Fibroblast of pulmonary artery (primary cell): ENCODE measurements at places on chromosomes 3 and 15.

DNA sequence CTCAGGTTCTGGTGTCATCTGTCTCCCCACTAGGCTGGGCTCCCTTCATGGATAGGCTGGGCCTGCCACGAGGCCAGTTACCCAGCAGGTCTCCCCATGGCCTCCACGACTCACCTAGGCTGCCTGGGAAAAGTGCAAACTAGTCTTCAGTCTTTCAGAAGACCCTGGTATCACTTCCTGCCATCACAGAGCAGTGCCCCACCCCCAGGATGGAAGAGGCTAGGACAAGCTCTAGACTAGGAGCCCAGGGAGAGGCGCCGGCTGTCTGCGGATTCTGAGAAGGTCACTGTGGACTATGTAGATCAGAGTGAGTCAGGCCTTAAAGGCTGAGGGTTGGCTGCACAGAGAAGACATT is 63.7 kb downstream of the CORO2B start:
- no peak for DNase-seq

DNA sequence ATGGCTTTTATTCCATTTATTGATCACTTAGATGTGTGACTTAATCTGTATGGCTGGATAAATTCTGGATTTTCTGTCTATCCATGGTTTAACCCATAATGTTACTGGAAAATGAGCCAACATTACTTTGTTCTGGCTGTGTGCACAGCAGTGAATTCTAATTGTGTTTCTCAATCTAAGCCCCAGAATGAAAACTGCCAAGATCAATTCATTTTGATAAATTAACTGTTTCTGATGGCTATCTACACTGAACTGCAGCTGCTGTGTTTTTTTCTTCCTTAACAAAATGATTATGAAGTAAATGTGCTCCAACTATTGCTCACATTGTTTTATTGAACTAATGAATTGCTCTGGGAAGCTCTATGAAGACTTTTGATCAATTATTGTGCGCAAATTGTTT is 35.7 kb upstream of the CPB1 start:
- DNase-seq = no peak

GRCh38 chr15:68504681-68505170 is 72.8 kb upstream of the ITGA11 start:
- DNase-seq = no peak

- DNase-seq = no peak
Measured at GRCh38 chr15:100196326-100197058, 145.3 kb downstream of the ADAMTS17 start.

- DNase-seq = no peak
Measured at GRCh38 chr3:87207460-87207859, 19.6 kb upstream of the CHMP2B start.

GRCh38 chr15:89367485-89368451 is 33.1 kb upstream of the POLG start:
- no peak for DNase-seq

GRCh38 chr3:100912976-100913545 is 80.2 kb downstream of the ABI3BP start:
- DNase-seq = no peak

- no peak for DNase-seq
Measured at GRCh38 chr15:78054966-78055365, 22.5 kb downstream of the TBC1D2B start.

- no peak for DNase-seq
Measured at GRCh38 chr3:196220587-196220986, 4.3 kb downstream of the SLC51A start.

DNA sequence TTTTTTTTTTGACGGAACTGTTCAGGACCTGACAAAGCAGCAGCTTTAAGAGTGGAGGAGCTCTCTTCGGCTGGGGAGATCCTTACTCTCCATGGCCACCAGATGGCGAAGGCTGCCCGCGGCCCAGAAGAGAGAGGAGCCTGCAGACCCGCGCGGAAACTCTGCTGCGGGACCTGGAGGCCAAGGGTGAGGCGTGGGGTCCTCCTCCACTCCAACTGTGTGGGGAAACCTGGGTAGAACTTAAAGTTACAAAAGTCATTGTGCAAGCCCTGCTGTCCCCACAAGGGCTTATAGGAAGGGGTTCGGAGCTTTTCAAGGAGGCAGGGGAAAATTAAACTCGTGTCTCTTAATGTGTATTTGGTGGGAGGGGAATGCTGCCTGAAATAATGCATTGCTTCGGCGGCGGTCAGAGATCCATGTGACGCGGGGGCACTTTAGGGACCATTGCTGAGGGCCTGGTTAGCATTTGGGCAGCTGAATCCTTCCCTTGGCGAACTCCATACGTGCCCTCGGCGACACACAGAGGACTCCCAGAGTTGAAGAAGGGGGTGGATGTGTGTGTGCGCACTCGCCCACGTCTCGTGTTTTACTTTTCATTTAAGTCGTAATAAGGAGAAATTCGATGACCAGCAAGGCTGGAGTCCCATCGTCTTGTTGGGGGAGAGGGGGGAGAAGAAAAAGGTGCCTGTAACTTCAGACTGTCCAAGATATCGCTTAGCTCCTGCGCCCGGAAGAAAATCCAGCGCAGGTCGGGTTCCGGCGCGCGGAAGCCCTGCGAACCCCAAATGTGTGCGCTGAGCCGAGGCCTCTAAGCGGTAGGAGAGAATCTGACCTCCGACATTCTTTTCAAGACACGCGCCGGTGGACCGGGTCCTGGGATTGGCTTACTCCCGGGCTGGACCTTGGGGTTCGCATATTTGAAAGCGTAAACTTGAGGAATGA is 9.7 kb downstream of the EOMES start:
- peak; percentile 87 for DNase-seq

DNA sequence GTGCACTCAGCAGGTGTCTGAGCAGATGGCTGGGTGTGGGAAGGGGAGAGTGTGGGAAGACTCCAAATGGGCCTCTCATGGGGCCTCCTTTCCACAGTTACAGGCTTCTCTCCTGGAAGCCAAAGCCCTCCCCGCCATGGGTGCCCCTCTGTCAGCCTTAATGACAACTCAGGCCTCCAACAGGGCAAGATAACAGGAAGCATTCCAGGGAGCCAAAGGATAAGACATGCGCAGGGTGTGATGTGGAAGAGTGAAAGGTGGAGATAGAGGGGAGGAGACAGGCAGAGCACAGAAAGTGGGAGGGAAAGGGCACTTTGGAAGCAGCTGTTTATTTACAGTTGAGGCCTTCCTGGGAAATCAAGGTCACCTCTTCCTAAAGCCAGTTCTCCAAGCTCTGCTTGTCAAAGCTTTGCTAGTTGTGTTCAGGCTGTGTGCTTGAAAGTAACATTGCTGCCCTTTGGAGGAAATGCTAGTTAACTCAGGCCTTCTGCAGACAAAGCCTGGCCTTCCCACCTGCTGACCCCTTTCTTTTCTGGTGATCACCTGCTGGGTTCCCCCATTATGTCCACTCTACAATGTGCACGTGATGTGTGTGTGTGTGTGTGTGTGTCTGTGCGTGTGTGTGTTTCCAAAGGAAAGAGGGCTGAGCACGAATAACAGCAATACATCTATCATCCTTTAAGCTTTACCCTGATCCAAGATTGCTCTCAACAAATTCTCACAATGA is 35.2 kb upstream of the SMAD3 start:
- no peak for DNase-seq

DNA sequence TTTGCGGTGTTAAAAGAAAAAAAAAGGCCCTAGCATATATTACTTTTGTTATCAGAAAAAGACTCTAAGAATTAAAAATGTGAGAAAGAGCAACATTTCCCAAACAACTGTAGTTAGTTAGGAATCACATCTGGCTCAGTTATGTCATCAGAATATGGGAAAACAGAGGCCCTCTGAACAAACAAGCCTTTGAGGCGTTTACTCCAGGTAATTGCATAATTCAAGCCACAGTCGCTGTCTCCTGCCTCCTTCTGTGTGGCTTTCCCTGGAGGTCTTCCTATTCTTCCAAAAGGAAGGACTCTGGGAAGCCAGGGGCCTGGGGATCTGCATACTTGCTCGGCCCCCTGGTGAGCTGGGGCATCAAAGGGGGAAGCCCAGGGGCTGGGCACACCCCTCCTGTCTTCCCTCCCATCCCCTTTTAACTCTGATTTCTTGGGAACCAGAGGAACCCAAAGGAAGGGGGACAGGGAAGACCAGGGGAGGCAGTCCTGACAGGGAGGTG is 3.7 kb upstream of the FAM107A start:
- DNase-seq = peak; percentile 29

DNA sequence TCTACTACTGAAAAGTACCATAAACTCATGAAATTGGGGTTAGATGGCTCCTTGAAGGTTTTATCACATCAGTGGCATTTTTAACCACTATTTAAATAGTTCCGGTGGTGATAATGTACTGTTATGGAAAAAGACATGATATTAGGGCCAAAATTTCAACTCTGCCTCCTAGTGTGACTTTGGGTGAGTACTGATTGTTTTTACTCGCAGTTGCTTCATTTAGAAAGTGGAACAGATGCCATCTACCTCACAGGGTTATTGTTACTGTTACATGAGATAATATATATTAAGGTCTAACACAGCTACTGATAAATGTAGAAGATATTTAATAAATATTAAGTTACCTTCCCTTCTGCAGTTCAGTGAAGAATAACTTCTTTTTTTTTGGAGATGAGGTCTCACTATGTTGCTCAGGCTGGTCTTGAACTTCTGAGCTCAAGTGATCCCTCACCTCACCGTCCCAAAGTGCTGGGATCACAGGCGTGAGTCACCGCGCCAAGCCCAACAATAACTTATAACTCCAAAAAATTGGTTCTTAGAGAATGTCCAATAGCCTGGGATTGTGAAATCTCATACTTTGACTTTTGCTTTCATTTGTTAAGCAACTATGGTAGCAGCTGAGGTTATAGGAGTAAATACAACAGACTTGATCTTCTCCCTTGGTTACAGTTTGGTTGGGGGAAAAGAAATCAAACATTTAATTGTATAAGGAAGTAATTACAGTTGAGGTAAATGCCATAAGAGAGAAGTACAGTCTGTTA is 48.3 kb downstream of the MEF2A start:
- peak; percentile 73 for DNase-seq

- no peak for DNase-seq
Measured at GRCh38 chr3:104526901-104527401, 839.8 kb upstream of the ALCAM start.

GRCh38 chr3:31191354-31191753 is 296.9 kb upstream of the GADL1 start:
- DNase-seq = no peak

- peak; percentile 90 for DNase-seq
Measured at GRCh38 chr3:172646439-172647015, 64.3 kb downstream of the NCEH1 start.

GRCh38 chr3:105233010-105233409 is 133.7 kb upstream of the ALCAM start:
- DNase-seq = peak; percentile 18

- DNase-seq = no peak
Measured at GRCh38 chr3:67733269-67733950, 79.0 kb upstream of the SUCLG2 start.

- DNase-seq = no peak
Measured at GRCh38 chr3:193803288-193803687, 210.3 kb downstream of the OPA1 start.

DNA sequence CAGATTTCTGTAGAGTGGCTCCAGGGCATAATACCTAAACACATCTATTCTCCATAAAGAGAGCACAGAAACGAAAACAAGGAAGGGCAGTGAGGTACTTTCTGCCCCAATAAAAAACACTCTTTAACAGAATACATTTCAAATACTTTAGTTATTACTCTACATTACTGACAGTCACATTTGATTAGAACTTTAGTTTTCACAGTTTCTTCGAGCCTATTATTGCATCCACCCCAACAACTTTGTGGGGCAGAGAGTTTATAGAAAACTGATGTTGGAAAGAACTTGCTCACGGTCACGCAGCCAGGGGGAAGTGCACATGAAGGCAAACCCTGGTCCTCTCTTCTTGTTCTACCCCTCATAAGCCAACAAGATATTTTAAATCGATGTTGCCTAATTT is 9.0 kb downstream of the VPS39 start:
- DNase-seq = no peak

GRCh38 chr3:101063401-101063800 is 70.2 kb upstream of the ABI3BP start:
- no peak for DNase-seq

- DNase-seq = no peak
Measured at GRCh38 chr3:107308716-107309115, 68.5 kb upstream of the CCDC54 start.

DNA sequence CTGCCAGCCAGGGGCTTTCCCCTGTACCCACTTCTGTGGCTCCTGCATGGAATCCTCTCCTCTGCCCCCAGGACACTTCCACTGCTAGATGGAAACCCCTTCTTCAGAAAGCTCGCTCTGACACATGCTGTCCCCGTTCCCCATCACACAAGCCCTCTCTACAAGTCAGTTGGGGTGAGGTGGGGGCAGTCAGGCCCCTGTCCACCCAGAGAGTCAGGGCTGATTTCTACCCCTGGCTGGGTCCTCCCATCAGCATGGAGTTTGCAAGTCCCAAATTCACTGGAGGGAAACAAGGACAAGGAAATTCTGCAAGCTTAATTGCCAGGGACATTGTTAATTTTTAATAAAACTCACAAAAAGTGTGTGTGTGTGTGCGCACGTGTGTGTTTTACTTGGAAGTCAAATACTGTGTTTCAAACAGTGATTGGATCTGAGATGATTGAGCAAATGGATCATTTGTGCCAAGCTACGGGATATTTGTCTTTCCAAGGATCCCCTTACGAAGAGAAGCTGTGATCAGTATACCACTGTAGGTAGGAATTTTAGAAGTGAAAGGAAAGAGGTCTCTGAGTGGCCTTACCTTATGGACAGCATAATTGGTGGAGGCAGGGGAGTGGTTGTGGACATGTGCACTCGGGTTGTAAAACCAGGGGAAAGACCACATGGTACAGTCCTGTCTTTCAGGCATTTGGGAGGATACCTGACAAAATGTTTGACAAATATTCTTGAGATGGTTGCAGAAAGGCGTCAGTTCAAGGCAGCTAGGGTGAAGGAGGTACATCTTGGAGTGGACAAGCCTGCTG is 1.5 kb upstream of the AMOTL2 start:
- DNase-seq = no peak

DNA sequence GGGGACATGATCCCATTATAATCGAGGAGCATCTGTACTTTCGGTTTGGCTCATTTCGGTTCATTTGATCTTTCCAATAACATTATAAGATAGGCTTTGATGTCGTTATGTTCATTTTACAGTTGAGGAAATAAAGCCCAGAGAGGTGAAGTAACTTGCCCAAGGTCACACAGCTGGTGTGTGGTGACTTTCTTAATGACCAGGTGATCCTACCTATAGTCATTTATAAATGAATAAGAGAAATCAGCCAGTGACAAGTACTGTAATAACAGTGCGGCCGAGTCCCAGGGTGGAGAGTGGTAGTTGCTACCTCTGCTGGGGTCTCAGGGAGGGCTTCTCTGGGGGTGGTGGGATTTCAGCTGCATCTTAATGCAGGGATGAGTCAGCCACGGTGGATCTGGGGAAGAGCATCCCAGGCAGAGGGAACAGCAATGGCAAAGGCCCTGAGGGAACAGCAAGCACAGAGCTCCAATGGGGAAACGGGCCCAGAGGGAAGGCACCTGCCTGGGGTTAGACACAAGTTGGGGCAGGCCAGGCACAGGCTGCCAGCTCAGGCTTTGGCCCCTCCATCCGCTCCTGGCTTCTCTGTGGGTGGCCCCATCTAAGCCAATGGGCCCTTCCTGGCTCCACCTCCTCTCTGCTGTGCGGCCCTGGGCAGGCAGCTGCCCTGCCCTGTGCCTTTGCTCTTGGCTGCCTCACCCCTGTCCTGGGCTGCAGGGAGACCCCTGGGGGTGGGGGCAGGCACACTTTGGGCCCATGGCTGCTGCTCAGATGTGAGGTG is 1.1 kb upstream of the FBLN2 start:
- DNase-seq = no peak
